ENCODE measurements at places on chromosomes 16 and 17. TPM values are rescaled to one million over a fixed set of nuclear protein-coding genes. Genes with fewer than 3 reads are reported as not detected.

The BORCS6 gene
- total RNA-seq, result 27.7 TPM

The CEP112 gene
- 1.1 TPM for total RNA-seq

The VMO1 gene
- total RNA-seq, result not detected

The AOC2 gene
- total RNA-seq, result 1.3 TPM
